ENCODE measurements at places on chromosomes 3 and 15. TPM values are rescaled to one million over a fixed set of nuclear protein-coding genes. Genes with fewer than 3 reads are reported as not detected.

NTRK3 gene
- total RNA-seq: 0.29 TPM

EPHB3 gene
- 0.04 TPM for total RNA-seq

TMEM158 gene
- total RNA-seq: 0.13 TPM

CHRNA5 gene
- total RNA-seq: 8.4 TPM

FAM227B gene
- 5.6 TPM for total RNA-seq

BCL2A1 gene
- total RNA-seq: 55.8 TPM
